Posterior vena cava (tissue), 2 donors: ENCODE measurements at places on chromosomes 7 and 10. TPM values are rescaled to one million over a fixed set of nuclear protein-coding genes. Genes with fewer than 3 reads are reported as not detected.

ANXA8L1 gene
- total RNA-seq = not detected

SLC16A9 gene
- 1.7 TPM for total RNA-seq

OR2A42 gene
- total RNA-seq = not detected

ADCK2 gene
- 16.1 TPM for total RNA-seq

BTBD16 gene
- total RNA-seq = 0.14 TPM

INHBA gene
- total RNA-seq = 71.2 TPM

GIMAP5 gene
- total RNA-seq = 17.4 TPM

DRGX gene
- not detected for total RNA-seq

IL15RA gene
- 16.9 TPM for total RNA-seq

CPA2 gene
- total RNA-seq = not detected

ZNF25 gene
- 20.5 TPM for total RNA-seq

GPR146 gene
- 9.4 TPM for total RNA-seq

KCP gene
- total RNA-seq = 0.95 TPM

RET gene
- 1.3 TPM for total RNA-seq
